Suprapubic skin (tissue), 4 donors: ENCODE measurements at places on chromosomes 11 and 22.

DNA sequence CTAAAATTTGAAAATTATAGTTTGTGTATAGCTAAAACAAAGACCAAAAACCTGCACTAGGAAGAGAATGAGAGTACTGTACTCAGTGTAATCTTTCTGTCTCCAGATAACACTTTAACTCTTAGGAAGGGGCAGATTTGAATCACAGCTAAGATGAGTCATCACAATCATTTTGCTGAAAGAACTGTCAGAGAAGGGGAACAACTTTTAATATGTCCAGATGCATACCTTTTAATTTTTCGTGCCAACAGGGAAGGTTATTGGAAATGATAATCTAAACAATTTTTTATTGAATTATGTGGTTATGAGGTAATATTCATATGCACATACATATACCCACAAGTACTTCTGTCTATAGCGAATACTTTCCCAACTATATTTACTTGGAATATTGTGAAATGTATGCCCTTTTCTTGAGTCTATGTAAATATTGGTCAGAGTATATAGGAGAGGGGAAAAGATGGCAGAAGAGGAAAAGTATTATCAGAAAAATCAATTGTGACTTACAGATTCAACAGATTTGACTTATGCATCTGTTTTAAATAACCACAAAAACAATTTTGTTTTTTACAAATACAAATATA, 51.1 kb upstream of the MUC15 start:
- DNase-seq: no peak

DNA sequence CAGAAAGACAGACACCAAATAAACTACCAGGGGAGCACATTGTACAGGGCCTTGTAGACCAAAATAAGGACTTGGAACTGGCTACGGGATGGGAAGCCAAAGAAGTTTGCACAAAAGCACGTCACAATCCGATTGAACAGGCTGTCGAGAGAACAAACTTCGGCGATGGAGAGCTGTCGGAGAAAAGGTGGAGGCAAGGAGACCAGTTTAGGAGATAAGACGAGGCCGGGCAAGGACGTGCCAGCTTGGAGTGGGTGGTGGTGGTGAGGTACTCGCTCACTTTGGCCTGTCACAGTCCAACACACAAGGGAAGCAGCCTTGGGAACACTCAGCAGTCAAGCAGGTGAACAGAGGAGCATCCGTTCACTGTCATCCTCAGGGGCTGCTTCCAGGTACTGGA, 19.0 kb downstream of the APOL5 start:
- DNase-seq: no peak

- DNase-seq: no peak
These were observed 366.8 kb downstream of the LARGE1 start for GRCh38 chr22:33553493-33553892.

GRCh38 chr11:127226949-127227348, 226.4 kb upstream of the KIRREL3 start:
- no peak for DNase-seq

- no peak for DNase-seq
These were observed 42.6 kb upstream of the APOA1 start for GRCh38 chr11:116879800-116880625.

GRCh38 chr11:103842191-103842590, 194.2 kb upstream of the DDI1 start:
- no peak for DNase-seq

GRCh38 chr11:131694526-131695424, 324.4 kb downstream of the NTM start:
- DNase-seq: no peak

- DNase-seq: no peak
These were observed 970 bp downstream of the CAT start for GRCh38 chr11:34439610-34440198.

- DNase-seq: no peak
These were observed 35.9 kb upstream of the P4HA3 start for GRCh38 chr11:74347381-74347780.

GRCh38 chr11:35485656-35486322, 39.6 kb downstream of the PAMR1 start:
- DNase-seq: peak; percentile 86

- DNase-seq: no peak
These were observed at the start of gene ARRB1 for GRCh38 chr11:75351541-75351790. Gene ARRB1 (minus strand): TSS chr11:75351661. CDS start chr11:75351607, 54 bp downstream.

DNA sequence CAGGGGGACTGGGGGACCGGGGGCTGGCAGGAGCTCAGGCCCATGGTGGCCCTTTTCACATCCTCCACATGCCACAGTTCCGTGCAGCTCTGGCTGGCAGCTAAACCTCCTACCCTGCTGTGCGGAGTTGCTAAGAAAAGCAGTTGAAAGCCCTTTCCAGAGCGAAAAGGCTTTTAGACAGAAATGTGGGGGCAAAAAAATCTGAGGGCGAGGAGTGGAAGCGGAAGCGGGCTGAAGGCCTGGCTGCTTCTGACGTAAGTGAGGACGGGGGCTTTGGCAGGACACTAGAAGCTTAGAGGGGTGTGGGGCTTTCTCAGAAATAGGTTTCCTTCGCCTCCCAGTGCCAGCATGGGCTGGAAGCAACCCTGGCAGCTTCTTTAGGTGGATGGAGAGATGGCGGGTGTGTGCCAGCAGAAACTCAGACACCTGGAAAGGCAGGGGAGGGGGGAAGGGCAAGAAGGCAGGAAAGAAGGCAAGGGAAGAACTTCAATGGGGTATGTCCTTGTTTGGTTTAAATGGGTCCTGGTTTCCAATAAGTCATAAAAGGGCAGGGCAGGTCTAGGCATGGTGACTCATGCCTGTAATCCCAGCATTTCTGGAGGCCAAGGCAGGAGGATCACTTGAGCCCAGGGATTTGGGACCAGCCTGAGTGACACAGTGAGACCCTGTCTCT, 11.2 kb upstream of the DGKZ start:
- DNase-seq: no peak

- DNase-seq: peak; percentile 78
These were observed 54.8 kb downstream of the PTPRJ start for GRCh38 chr11:48034926-48035871.

- no peak for DNase-seq
These were observed 12.1 kb upstream of the ARHGAP20 start for GRCh38 chr11:110724358-110724757.

- no peak for DNase-seq
These were observed 125.8 kb downstream of the DDX10 start for GRCh38 chr11:108790501-108791299.

GRCh38 chr11:72236774-72237111, 7.2 kb downstream of the PHOX2A start:
- no peak for DNase-seq

DNA sequence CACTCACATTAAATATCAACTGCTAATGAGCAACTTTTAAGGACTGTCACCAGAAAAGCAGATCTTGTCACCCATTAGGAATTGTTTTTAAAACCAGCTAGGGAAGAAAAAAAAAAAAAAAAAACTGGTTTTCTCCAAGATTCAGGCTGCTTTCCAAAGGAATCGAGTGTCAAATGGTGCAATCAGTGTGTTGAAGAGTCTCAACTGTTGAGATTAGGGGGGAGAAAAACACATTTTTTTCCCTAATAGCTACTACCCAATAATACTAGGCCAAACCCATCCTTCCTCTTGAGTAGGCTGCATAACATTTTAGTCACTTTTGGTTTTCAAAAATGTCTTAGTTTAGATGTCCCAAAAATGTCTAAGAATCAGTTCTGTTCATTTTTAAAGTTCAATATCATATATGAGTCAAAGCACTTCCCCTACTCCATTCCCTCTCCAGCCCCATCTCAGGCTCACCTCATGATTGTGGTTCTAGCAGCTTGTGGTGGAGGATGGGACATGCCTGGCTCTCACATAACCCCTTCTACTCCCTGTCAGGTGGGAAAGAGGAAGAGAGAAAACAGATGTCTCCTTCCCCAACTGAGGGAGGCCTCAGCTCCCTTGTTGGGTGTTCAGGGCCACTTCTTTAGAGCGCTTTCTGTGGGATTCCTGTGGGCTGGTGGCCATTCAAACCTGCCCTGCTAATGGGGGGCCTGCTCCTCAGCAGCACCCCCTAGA, 193.6 kb downstream of the CWF19L2 start:
- no peak for DNase-seq

DNA sequence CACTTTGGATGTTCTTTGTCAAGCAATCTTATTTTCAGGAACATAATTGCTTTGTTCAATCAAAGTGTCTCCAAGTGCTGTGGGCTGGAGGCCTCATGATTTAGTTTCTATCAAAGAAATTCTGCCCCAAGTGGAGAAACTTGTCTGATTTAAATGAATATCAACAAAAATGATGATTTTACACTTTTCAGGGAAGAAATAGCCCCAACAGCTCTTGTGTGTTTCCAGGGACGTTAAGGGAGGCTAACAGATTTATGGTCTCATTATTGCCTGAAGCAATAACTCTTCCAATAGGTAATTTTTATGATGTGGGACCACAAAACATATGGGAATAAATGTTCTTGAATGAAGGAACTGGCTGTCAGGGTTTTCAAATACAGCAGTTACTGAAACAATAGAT, 699.1 kb downstream of the FAM181B start:
- no peak for DNase-seq

DNA sequence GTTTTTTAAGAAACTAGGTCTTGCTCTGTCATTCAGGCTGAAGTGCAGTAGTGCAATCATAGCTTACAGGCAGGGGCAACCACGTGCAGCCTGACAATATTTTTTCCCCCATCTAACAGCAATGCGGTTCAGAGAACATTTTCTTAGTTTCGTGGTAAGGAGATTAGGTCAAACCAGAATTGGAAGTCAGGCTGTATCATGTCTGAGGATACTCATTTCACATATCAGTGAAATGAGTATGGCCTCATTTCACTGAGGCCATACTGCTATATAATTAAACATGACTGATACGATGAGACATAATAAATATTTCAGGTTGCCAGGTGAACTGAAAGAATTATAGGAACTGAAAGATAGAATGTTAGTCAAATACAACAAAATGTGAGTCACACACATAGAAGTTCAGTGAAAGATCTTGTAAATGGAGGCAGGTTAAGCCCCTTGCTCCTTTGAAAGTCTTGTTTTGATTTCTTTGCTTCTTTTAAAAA, 32.5 kb upstream of the IZUMO1R start:
- DNase-seq: no peak

- peak; percentile 72 for DNase-seq
These were observed 760 bp downstream of the ZNRF3 start for GRCh38 chr22:28883917-28884746.

- DNase-seq: no peak
These were observed 9.8 kb downstream of the TRAF6 start for GRCh38 chr11:36500315-36500721.

GRCh38 chr11:75543806-75544205, 18.1 kb upstream of the GDPD5 start:
- DNase-seq: no peak

DNA sequence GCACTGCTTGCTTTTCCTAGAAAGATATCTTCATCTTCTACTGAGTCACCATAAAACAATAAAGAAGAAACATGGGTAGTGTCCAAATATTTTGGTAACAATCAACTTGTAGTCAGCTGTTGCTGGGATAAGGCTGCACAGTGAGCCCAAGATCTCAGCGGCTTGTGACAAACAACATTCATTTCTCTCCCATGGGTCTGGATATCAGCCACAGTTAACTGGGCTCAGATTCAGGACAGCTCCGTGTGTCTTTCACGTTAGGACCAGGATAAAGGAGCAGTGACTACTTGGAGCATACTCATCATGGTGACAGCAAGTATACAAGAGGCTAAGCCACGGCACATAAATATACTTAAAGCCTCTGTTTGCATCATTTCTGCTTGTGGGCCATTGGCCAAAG, 27.9 kb upstream of the GRK3 start:
- DNase-seq: no peak

GRCh38 chr11:62048100-62048499, 75.7 kb upstream of the INCENP start:
- no peak for DNase-seq

DNA sequence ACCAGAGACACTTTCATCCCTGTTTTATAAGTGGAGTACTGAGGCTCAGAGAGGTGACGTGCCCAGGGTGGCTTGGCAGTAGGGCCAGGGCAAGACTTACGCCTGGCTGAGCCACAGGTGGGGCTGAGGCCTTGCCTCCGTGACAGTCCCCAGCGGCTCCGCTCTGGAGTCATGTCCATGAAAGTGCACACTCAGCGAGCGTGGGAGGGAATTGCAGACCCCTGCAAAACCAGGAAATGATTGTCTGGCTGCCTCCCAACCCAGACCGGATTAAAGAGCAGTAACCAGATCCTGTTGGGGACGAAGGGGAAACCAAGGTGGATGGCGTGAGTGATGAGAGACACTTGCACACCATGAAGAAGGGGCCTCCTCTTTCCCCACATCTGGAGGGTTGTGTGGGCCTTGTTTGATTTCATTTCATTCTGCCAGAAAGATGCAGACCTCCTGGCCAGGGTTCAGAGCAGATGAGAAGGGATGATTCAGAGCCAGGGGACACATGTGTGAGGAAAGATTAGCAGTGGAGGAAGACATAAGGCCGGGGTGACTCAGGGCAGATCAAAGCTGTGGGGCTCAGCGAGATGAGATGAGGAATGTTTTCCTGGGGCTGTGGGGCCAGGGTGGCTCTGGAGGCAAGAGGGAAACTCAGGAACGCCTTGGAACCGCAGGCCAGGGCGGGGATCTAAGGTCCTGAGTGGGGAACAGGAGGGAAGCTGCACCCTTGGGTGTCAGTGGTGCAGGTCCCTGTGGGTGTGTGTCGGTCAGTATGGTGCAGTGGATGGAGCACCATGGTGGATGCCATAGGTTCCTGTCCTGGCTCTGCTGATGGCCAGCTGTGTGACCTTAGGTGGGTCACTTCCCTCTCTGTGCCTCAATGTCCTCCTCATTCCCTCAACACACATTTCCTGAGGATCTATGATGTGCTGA, 29.9 kb upstream of the LRRC32 start:
- DNase-seq: no peak

GRCh38 chr11:127039591-127039990, 39.0 kb upstream of the KIRREL3 start:
- DNase-seq: no peak

DNA sequence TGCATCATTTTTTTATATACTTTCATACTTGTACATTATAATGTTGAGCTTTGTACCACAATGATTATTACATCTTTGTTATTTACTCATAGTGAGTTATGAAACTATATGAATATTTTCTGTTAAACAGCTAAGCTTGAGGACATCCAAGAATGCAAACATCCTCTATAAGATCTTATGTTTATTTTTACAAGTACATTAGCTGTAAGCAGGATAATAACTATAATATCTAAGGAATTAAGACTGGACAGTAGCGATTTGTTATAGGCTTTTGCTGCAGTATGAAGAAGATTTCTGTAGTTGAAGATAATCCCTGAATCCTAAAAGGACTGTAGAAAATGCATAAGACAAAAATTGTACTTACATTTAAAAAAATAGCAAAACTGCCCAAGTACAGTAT, 176.0 kb downstream of the METTL15 start:
- no peak for DNase-seq
